ENCODE measurements at places on chromosomes 2 and 18.

- no peak for DNase-seq
These were observed 175.6 kb downstream of the GLI2 start for GRCh38 chr2:120910956-120911951.

DNA sequence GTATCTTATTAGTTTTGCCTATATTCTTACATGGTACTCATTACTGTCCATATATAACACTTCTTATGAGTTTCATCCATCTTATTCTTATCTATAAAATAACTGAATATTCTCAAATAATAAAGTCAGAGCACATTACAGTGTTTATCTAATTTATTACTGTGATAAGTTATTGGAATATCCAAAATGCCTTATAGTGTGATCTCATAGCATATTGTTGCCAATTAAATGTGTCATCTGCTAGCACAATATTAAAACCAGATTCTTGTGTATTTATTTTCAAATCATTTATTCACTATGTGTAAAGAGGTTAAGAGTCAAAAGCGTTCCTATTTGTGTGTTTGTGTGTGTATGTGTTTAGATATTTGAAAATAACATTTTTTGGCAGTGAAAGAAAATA is 151.9 kb downstream of the WDR7 start:
- DNase-seq: no peak

DNA sequence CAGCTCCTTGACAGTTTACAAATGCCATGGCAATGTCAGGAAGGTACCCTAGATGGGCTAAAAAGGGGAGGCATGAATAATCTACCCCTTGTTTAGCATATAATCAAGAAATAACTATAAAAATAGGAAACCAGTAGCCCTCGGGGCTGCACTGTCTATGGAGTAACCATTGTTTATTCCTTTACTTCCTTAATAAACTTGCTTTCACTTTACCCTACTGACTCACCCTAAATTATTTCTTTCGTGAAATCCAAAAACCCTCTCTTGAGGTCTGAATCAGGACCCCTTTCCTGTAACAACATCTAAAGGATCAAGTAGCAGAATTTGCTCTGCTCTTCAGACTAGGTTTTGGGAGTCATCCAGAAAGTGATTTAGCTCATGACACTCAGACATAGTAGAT is 43.7 kb downstream of the CD8B2 start:
- no peak for DNase-seq

DNA sequence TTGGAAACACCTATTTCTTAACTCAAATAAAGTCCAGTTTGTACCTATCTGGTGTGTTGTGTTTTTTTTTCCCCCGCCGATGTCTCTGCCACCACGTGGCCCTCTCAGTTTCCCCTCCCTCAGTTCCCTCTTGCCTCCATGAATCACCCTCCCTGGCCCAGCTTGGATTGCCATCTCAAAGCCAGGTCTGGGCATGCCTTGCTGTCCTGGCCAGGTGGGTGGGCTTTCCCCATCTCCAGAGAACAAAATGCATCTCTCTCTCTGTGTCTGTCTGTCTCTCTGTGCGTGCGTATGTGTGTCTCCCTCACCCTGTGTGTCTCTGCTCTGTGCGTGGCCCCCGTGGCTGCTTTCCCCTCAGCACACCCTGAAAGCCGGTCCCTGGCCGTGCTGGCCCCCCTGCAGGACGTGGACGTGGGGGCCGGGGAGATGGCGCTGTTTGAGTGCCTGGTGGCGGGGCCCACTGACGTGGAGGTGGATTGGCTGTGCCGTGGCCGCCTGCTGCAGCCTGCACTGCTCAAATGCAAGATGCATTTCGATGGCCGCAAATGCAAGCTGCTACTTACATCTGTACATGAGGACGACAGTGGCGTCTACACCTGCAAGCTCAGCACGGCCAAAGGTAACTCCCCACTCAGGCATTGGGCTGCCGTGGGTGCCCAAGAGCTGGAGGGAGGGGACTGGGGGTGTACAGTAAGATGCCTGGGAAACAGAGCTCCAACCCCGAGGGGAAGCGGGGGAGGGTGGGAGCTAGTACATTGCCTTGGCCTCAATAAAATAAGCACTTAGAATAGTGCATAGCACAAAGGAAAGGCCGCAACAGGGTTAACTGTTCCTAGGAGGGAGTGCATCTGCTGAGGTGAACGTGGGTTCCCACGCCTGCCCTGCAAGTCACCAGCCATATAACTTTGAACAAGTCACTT is 31.6 kb upstream of the GMPPA start:
- no peak for DNase-seq

- no peak for DNase-seq
These were observed 250.0 kb downstream of the TCF4 start for GRCh38 chr18:55337908-55338521.

GRCh38 chr2:26462511-26463243 is 15.2 kb downstream of the OTOF start:
- no peak for DNase-seq

DNA sequence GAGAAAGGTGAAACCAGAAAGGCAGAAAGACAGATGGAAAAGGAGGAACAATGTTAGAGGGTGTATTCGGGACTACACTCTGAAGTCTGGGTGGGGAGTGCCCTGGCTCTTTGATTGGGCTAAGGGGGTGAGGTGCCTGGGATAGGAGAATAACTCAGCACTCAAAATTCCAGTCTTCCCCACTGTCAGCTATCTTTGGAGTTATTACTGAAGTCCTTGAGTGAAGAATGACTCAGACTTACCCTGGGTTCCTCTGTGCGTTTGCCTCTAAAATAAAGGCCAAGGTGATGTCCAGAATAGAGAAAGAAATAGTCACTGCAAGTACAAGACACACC is 151.8 kb upstream of the SERPINE2 start:
- DNase-seq: no peak

GRCh38 chr18:79068341-79068936 is 755 bp upstream of the ATP9B start:
- no peak for DNase-seq

GRCh38 chr2:36792951-36793350 is 96.4 kb downstream of the VIT start:
- no peak for DNase-seq

DNA sequence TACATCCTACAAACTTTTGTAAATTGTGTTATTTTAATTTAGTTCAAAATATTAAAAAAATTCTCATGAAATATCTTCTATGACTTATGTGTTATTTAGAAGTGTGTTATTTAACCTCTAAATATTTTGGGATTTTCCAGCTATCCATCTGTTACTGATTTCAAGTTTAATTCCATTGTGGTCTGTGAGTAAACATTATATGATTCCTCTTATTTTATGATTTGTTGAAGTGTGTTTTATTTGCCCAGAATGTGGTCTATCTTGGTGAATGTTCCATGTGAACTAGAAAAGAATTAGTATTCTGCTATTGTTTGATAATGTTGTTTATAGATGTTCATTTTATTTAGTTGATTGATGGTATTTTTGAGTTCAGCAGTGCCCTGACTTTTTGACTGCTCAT is 136.0 kb downstream of the ZNF804A start:
- DNase-seq: no peak

GRCh38 chr2:175034716-175035115 is 29.5 kb upstream of the CHN1 start:
- DNase-seq: no peak

DNA sequence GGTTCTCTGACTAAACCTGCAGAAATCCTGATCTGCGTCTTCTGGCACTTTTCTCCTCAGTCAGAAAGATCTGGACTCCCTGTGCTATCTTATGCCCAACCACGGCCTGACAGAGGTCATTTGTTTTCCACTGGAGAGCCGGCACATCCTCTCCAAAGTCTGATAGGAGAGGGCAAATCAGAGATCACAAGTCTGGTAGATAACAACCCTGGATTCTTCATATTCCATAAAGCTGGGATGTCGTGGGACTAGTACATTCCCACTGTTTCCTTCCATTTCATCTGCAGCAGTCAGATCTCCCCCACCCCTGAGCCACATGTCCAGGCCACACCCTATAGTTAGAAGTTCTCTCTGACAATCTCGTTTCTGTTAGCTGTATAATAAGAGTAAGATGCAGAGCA is 157.0 kb downstream of the MGAT5 start:
- DNase-seq: no peak

DNA sequence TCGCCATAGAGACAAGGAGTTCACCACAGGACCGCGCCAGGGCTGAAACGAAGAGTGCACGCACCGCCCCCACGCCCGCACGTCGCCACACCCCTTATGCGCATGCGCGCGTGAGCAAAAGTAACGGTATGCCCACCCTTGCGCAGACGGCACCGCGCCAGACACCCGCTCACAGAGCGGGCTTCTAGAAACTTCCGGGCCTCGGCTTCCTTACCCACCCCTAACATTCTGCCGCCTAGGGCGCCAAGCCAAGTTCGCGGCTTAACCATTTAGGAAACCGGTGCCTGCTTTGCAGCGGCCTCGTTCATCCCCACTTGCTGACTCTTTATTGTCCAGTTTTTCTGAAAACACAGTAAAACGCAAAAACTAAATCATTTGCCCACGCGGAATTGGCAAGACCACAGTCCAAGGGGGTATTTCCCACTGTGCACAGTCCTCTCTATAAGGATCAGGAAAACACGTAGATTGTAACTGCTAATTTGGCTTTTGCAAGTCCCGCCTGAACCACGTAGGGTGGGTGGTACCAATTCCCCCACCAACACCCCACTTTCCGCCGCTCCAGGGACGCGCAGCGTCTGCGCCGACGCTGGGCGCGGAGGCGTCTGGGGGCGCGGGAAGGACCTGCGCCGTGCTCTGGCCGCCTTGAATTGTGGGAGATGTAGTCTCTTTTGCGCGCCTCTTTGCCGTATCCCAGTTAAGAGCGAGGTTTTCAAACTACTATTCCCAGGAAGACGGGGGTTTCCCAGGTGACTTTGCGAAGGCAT is at the start of the genes FBXO15 and TIMM21:
Gene FBXO15, minus strand, starts transcription at position 56 of the 764 bp plus-strand sequence. Its CDS starts 49 bp downstream, at position 7.
Gene TIMM21, plus strand, starts transcription at position 745 of the 764 bp plus-strand sequence. CDS start 286 bp downstream, outside the sequence.
- peak; percentile 90 for DNase-seq
